ENCODE measurements at places on chromosomes 13 and 19. TPM values are rescaled to one million over a fixed set of nuclear protein-coding genes. Genes with fewer than 3 reads are reported as not detected.

ZNF569 gene
- total RNA-seq, result 2.8 TPM

MISP3 gene
- 1.4 TPM for total RNA-seq

RDH8 gene
- total RNA-seq, result not detected

DACT3 gene
- 0.13 TPM for total RNA-seq

EEF1AKMT1 gene
- 4.6 TPM for total RNA-seq

ZNF208 gene
- 0.79 TPM for total RNA-seq

TMEM221 gene
- not detected for total RNA-seq

IQCN gene
- total RNA-seq, result not detected

ANGPTL8 gene
- total RNA-seq, result not detected

AP1M2 gene
- 135 TPM for total RNA-seq

TMEM255B gene
- total RNA-seq, result 1.0 TPM
